ENCODE measurements at places on chromosomes 16 and 17. TPM values are rescaled to one million over a fixed set of nuclear protein-coding genes. Genes with fewer than 3 reads are reported as not detected.

The GPR179 gene
- 0.42 TPM for total RNA-seq

The SOST gene
- 55.4 TPM for total RNA-seq

DNA sequence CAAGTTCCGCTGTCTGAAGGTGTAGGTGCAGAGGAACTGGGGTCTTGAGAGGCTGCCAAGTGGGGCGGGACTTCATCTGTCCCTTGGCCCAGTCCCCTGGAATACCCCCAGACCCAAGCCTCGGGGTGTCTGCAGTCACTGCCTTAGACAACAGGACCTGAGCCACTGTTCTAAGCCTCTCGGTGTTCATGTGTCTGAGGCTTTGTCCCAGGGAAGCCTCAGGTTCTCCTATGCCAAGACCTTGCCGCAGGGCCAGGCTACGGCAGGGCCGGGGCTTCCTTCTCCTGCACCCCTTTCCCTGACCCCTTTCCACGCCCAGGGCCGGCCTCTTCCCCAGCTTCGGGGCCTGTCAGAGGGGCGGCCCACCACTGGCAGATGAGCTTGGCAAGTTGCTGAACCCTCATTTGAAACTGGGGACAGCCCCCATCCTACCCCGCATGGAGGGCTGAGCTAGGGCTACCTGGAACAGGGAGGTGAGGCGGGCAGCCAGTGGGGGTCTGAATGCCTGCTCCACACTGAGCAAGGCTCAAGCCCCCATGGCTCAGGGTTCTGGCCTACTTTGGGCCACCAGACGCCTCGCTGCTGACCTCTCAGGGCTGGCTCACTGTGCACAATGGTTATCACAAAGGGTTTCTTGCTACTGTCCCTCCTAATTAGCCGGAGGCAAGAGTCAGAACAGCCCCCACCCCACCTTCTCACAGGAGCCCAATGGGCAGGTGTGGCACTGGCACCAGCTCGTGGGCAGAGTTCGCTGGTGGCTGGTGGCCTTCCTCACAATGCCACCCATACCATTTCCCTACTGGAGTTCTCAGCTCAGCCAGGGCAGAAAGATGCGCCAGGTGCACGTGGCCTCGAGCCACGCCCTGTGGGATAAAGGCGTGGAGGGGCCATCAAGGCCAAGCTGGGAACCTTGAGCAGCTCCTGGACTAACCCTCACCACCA, 7.1 kb downstream of the LITAFD start:
- no peak overlapping the region for H3K4me3 ChIP-seq
- no peaks in the 10 kb centered on the region for H3K27me3 ChIP-seq
- no peak overlapping the region for H3K27ac ChIP-seq
- DNase-seq, result no peak
- peaks cover 27% of the 10 kb centered on the region for H3K36me3 ChIP-seq
- H3K4me1 ChIP-seq, result no peaks in the 10 kb centered on the region

- H3K27ac ChIP-seq, result no peak overlapping the region
- no peak overlapping the region for H3K4me3 ChIP-seq
- no peaks in the 10 kb centered on the region for H3K27me3 ChIP-seq
- no peaks in the 10 kb centered on the region for H3K36me3 ChIP-seq
Measured at GRCh38 chr16:47925811-47926460, 229.9 kb downstream of the ABCC12 start.

DNA sequence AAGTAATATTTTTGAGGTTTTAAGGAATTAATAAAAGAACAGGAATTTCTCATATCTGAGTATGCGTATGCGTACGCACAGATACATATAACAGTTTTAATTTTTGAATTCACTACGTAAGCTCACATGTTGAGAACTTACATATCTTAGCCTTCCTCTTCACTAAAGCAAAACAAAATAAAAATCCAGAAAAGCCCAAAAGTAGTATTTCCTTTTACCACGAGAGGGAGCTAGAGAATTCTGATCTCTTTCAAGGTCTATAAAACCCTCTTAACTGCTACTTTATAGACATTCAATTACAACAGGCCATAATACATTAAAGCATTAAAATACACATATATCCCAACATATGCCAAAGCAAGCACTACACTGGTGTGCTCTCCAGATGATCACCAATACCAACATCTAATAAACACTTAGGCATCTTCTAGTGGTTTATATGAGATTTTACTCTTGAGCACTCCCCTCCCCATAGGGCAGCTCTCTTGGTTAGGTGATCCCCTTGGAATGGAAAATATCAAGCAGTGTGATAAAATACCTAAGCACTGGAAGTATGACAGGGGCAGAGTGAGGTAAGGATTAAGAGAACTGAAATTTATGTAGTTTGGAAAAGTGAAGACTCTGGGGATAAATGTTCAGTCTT, 94.0 kb downstream of the SKAP1 start:
- DNase-seq, result no peak
- no peaks in the 10 kb centered on the region for H3K4me1 ChIP-seq
- no peak overlapping the region for H3K27ac ChIP-seq
- H3K36me3 ChIP-seq, result no peaks in the 10 kb centered on the region
- no peak overlapping the region for H3K4me3 ChIP-seq

DNA sequence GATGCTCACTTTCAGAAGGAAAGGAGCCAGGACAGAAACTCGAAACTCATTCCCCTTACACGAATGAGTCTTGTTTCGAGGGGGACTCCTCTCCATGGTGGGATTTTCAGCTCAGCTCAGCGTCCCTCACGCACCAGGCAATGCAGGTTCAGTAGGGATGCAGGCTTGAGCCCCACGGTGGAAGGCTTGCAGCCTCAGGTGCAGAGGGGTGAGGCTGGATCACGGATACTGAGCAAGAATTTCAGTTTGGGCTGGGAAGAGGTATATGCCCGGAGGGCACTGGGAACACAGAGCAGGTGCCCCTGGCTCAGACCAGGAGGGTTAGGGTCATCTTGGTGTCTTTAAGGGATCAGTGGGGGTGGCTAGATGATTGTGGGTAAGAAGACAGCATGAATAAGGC, 344.9 kb upstream of the TNRC6C start:
- no peak for DNase-seq
- H3K36me3 ChIP-seq, result no peaks in the 10 kb centered on the region
- peaks cover 15% of the 10 kb centered on the region for H3K4me1 ChIP-seq
- H3K4me3 ChIP-seq, result no peak overlapping the region

GRCh38 chr17:79834565-79835469, 4.4 kb downstream of the CBX4 start:
- DNase-seq, result no peak
- peaks cover 19% of the 10 kb centered on the region for H3K36me3 ChIP-seq
- no peak overlapping the region for H3K4me3 ChIP-seq
- no peaks in the 10 kb centered on the region for H3K27me3 ChIP-seq
- no peak overlapping the region for H3K27ac ChIP-seq
- H3K4me1 ChIP-seq, result peaks cover 33% of the 10 kb centered on the region

DNA sequence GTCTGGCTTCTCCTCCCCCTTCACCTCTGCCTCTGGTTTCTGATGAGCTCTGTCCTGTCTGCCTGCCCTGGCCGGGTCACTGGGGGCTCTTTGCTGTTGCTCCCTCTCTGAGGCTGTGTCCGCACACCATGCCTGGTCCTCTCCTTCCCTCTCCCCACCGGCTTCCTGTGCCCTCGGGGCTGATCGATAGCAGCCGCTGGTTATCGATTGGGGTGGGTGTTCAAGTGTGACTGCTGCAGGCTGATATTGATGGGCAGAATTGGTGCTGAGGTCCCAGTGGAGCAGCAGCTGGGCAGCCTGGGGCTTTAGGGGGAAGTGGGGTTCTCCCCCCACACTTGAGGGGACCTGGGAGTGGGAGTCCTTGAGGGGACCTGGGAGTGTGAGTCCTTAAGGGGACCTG, 16.4 kb downstream of the MRM1 start:
- no peaks in the 10 kb centered on the region for H3K4me1 ChIP-seq
- H3K27ac ChIP-seq, result no peak overlapping the region
- H3K36me3 ChIP-seq, result no peaks in the 10 kb centered on the region
- DNase-seq, result no peak

DNA sequence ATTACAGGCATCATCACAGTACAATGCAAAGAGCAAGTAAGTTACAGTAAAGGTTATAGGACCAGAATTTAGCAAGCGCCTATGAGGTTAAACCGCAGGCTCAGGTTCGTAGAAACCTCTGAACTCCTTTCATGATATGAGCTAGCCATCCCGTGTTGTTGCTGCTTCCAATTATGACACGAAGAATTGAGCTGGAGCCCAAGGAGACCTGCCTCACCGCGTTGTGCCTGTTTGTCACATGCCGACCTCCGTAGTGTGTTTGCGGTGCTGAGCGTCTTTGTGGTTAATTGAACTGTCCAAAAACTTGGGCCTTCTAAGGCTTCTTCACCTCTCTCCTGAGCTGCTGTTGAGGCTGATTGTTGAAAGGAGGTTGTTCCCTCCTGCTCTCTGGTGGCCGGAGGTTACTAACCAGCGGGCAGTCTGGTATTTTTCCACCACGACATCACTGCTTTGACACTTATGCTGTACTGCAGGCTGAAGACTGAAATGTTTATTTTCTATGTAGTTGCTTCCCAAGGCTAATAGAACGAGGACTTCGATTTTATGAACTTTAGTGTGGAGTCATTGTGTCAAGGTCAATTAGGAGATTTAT, 67.5 kb downstream of the SEC14L1 start:
- no peak for DNase-seq
- peaks cover 66% of the 10 kb centered on the region for H3K36me3 ChIP-seq
- H3K4me1 ChIP-seq, result peaks cover 13% of the 10 kb centered on the region

The KRTAP1-5 gene
- not detected for total RNA-seq

DNA sequence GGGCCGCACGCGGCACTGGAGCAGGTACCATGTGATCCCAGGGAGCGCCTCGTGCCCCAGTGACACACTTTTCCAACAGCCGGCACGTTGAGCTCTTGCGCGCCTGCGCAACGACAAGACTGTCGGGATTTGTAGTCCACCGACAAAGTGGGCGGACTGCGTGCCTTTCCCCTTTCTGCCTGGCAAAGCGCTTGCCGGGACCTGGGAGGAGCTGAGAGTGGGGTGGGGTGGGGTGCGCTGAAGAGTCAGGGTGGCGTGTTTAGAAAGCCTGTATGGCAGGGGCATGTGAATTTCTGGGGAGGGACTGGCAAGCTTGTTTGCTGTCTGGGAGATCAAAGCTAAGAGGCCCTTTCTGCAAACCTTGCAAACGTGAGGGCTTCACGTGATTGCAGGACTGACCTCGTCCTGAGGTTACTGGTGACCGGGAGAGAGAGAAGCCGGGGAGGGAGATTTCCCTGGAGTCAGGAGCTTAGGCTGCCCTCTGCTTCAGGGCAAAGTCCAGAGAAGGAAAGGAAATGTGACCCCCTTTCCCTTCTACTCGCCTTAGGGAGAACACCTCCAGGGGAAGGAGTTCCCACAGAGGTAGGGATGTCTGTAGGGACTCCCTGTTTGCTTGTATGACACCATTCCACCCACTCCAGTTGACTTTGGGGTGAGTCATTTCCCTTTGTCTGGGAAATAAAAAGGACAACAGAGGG, 429 bp upstream of the NR1D1 start:
- H3K27me3 ChIP-seq, result no peaks in the 10 kb centered on the region
- H3K27ac ChIP-seq, result peak overlapping the region; percentile 100
- peaks cover 13% of the 10 kb centered on the region for H3K36me3 ChIP-seq
- DNase-seq, result peak; percentile 94

The CDYL2 gene
- total RNA-seq, result 20.4 TPM

The TBX6 gene
- 0.56 TPM for total RNA-seq

The NTN3 gene
- total RNA-seq, result not detected

The ZNF688 gene
- 9.2 TPM for total RNA-seq

DNA sequence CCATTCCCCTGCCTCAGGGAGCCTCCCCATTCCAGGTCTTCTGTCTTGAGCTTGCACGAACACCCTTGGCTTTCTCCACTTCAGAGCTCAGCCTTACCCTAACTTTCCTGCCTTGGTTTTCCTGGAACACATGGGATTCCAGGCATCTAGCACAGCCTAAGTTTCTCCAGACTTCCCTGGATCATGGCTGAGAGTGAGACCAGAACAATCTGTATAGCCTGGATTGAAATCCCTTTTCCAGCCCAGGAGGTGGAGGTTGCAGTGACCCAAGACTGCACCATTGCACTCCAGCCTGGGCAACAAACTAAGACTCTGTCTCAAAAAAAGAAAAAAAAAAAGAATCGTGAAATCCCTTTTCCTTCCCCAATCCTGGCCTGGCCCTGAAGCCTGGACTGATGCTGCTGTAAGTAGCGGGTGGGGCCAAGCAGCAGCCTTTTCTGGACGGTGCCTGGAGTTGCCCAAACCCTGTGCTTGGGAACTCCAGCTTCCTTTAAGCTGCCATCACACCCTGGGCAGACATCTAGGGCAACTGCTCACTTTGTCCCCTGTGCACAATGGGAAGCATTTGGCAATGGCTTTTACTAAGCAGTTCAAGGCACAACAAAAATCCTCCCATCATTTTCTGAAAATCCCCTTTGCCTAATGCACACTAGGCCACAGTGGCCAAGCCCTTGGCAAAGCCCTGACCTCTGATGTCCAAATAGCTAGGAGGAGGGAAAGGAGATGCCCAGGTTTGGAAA, 12.0 kb upstream of the SLC16A5 start:
- no peaks in the 10 kb centered on the region for H3K27me3 ChIP-seq

The ABCC11 gene
- total RNA-seq, result not detected

DNA sequence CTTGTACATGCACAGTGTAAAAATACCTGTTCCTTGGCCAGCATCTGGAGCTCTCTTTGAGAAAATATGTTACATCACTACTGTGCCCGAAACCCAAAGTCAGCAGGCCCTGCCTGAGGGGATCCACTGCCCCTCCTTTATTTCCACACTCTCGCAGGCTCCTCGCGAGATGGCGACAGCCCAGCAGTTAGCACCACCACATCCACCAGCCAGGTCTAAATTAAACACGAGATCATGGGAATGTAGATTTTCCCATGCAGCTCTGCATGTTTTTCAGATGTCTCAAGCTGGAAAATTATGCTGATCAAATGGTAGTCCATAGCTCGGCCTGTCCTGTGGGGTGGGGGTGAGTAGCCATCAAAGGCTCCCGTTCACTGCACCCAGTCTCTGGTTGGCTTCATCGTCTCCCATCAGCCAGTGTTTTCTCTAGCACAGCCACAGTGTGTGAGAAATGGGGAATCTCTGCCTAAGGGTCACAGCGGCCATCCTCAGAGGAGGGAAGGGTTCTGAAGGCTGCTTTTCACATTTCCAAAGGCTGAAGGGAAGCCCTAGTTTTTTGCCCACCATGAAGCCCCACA, 34.7 kb downstream of the EPN2 start:
- H3K36me3 ChIP-seq, result no peaks in the 10 kb centered on the region
- H3K4me3 ChIP-seq, result no peak overlapping the region
- H3K4me1 ChIP-seq, result peaks cover 55% of the 10 kb centered on the region
- no peak for DNase-seq
- no peaks in the 10 kb centered on the region for H3K27me3 ChIP-seq
- H3K27ac ChIP-seq, result peak overlapping the region; percentile 39

DNA sequence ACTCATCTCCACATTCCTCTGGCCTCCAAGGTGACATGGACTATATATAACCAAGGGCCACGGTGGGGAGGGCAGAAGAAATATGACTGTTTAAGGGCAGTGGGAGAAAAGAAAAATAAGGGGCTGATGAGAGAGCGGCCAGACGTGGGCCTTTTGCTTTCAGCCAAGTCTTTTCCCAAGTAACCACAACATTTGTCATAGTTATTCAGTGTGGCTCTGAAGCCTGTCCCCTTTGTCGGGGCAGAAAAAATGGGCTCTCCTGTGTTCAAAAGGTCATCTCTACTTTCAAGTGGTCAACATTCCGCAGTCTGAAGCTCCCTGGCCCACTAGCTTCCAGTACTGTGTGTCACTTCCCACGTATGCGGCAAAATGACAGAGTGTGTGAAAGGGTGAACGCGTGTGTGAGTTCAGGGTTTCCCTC, 245.4 kb downstream of the NTN1 start:
- H3K4me3 ChIP-seq, result peak overlapping the region; percentile 58
- no peaks in the 10 kb centered on the region for H3K36me3 ChIP-seq
- no peaks in the 10 kb centered on the region for H3K4me1 ChIP-seq
- peak overlapping the region; percentile 56 for H3K27ac ChIP-seq

- H3K4me3 ChIP-seq, result no peak overlapping the region
- DNase-seq, result no peak
- no peaks in the 10 kb centered on the region for H3K27me3 ChIP-seq
Measured at GRCh38 chr17:30933966-30934365, 12.2 kb downstream of the ADAP2 start.
